ENCODE measurements at places on chromosomes 5 and 9.

- DNase-seq, result no peak
Measured at GRCh38 chr5:175902026-175902425, 30.6 kb downstream of the CPLX2 start.

DNA sequence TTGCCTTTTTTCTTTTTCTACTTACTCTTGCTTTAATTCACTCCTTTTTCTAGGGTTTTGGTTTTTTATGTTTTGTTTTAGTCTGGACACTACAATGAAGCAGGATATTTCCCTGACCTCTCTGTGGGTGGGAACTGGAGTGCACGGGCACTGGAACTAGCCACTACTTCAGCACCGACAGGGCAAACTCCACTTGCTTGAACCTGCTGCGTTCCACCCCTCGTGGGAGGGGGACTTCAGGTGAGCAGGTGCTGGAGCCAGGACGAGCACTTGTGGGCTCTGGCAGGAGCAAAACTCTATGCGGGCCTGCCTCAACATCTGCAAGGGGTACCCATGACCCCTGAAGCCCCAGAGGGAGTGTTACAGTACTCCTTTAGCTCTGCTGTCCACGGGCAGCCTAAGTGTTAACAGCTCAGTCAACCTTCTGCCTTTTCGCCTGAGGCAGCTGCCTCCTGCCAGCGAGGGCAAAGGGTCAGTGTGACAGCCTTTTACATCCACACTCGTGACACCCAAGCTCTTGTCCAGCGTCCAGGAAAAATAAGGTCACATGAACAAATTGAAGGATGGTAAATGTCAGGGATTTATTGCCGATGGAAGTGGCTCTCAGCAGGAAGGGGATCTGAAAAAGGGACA is 144.1 kb upstream of the NFIL3 start:
- DNase-seq, result no peak

DNA sequence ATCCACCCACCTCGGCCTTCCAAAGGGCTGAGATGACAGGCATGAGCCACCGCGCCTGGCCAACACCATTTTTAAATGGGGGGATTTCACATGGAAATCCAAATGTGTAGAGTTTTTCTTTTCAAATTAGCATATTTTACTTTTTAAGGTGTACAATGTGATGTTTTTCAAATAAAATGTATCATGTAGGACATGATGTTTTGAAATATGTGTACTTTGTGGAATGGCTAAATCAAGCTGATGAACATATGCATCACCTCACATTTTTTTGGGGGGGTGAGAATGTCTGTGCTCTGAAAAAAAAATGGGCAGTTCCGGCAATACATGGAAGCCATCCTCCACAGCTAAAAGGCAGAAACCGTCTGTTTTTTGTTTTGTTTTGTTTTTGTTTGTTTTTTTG is 3.4 kb upstream of the FAF2 start:
- no peak for DNase-seq

GRCh38 chr5:179494774-179495526 is 55.4 kb upstream of the RUFY1 start:
- DNase-seq, result peak; percentile 2

DNA sequence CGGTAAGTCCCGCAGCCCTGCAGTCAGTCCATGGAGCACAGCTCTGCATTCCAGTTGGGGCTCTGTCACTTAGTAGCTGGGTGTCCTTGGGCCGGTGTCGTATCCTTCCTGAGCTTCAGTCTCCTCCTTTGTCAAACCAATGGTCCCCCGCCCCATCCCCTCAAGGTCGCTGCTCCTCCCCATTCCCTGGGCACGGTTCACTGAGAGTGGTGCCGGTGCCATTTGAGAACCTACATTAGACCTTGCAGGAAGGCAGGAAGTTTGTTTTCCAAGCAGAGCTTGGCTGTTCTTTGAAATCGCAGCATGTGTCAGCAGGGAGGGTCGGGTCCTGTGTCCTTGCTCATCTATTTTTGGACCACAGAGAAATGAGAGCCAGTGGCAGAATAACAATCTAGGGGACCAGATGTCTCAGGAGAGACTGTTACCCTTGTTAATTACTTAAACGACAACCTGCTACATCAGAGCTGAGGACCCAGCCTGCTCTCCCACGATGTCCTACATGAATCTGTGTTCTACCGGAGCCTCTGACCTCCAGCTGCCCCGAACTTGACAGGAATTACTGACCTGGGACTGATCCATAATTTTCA is 21.7 kb upstream of the BARHL1 start:
- no peak for DNase-seq

DNA sequence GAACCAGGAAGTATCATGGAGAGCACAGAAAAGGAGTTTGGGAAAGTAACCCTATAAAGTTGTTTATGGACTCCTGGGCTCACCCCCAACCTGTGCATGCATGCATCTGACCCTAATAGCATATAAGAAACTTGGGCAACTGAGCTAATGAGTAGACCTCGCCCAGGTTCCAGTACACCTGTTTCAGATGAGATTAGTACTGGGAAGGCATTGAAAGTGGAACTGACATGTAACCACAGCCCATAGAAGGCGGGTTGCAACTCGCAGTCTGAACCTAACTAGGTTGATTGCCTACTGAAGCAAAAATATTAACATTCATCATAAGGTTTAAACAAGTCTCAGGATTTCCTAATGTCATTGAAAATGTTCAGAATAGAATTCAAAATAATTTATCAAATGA is 87.0 kb downstream of the WNK2 start:
- DNase-seq, result no peak

GRCh38 chr5:81450940-81451339 is 57.0 kb upstream of the ACOT12 start:
- DNase-seq, result no peak

DNA sequence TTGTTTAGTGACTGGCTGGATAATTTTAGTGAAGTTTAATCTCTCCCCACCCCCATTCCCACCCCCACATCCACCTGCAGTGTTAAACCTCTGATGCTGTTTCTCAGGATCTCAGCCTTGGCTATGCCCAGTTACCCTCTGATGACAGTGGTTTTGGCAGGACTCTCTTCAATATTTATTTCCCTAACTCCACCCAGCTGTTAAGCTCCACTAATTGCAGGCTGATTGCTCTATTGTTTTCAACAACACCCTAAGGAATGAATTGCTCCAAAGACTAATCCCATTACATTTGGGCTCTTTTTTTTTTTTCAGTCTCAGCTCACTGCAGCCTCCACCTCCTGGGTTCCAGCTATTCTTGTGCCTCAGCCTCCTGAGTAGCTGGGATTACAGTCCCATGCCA is 46.3 kb downstream of the PHAX start:
- no peak for DNase-seq

- DNase-seq, result no peak
Measured at GRCh38 chr5:170860415-170860814, 1.4 kb upstream of the RANBP17 start.

DNA sequence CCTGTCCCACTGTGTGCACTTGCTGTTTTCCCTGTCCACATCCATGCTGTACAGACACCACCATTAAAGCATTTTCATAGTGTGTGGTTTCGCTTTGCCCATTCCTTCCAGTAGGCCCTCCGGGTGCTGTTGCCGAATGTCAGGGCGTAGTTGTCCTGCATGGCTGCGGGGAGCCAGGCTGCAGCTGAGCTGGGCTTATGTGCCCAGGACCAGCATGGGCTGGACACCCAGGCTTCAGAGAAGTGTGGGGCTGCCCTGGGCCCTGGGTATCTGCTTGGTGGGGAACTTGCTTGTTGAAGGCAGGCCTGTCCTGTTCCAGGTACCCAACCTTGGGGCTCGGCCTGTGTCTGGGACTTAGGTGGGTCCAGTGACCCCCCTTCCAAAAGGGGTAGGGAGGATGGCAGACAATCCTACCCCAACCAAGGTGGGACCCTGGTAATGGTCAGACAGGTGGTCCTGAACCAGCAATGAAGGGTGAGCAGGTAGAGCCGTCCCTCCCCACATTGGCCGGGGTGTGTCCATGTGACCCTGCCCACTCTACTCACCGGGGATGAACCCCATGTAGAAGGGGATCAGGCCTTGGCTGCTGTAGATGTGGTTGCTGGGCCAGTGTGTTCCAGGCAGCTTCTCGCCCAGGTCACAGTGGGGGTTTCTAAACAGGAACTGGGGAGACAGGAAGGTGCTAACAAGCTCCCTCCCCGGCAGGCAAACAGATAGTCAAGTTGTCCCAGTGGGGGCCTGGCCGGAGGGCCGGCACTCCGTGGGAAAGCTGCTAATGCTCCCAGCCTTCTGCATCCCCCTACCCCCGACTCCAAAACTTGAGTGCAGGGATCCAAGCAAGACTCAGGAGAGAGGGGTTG is 2.8 kb downstream of the TUBB4B start:
- no peak for DNase-seq

- DNase-seq, result peak; percentile 71
Measured at GRCh38 chr9:122125509-122126330, 32.6 kb upstream of the TTLL11 start.

DNA sequence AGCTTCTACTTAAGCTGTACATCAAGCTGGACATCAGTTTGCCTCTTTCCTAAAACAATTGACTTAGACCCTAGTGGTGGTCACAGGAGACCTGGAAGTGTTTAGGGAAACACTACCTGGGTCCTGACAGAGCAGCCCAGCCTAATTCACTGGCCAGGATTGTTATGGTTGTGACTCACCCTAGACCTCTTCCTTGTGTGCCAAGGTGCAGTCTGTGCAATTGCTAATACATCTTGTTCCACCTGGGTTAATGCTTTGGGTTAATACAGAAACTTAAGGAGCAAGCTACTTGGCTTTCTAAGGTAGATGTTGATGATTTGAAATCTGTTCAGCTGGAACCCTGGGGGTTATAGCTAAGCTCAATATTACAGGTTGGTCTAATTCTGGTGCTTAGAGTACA is 48.7 kb upstream of the SLC46A2 start:
- DNase-seq, result no peak

- DNase-seq, result no peak
Measured at GRCh38 chr5:322942-323879, 1.7 kb downstream of the AHRR start.

DNA sequence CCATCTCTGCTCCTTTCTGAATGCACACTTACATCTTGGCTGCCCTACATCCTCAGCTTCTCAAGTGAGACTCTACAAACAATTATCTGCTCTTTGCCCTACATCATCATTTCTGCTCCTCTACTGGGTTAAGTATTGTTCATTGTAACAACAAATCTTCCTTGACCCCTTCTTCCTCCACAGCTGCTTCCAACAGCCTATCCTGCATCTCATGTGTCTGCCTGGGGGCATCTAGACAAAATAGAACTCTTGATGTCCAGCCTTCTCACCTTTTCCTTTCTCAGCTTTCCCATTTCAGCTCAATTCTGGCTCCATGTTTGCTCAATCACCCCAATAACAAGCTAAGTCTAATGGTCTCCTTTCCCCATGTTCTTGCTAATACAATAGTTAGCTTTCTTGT is 509.8 kb downstream of the DIRAS2 start:
- DNase-seq, result no peak

DNA sequence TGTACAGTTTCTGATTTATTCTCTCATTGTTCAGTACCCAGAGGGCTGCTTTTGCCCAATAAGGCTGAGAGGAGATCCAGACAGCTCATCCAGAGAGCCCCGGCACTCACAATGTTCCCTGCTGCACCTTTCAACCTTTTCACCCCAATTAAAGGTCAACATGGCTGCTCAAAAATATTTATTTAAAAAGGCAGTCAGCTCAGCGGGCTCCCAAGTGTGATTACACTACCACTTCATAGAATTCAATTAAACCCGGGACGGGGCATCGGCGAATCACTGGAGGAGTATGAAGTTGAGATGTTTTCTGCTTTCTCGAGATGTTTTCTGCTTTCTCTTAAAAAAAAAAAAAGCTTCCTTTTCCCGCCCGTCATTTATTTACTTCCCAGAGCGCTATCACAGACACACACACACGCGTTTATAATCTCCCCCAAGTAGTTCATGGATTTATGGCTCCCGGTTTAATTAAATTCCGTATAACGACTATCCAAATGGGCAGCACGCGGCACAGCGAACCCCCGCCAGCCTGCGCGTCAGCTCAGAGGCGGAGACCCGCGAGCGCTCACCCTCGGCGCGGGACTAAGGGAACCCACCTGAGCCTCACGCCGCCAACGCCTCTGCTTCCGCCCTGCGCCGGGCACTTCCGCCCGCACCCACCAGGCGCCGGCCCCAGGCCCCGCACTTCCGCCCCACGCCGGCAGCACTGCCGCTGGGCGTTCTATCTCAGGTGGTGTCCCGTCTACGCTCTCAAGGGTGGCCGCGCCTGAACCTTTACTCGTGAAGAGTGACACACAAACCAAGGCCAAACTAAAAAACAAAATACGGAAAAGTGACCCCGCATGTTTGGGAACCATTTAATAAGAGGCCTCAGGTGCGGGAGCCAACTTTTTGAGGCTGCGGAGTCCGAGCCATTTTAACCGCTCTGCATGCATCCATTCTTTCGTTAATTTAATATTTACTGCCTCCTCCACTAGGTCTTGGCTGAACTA is at the start of gene C5orf63:
Gene C5orf63, minus strand, starts transcription at position 642 of the 986 bp plus-strand sequence. CDS start 14,507 bp downstream, outside the sequence.
- peak; percentile 87 for DNase-seq

DNA sequence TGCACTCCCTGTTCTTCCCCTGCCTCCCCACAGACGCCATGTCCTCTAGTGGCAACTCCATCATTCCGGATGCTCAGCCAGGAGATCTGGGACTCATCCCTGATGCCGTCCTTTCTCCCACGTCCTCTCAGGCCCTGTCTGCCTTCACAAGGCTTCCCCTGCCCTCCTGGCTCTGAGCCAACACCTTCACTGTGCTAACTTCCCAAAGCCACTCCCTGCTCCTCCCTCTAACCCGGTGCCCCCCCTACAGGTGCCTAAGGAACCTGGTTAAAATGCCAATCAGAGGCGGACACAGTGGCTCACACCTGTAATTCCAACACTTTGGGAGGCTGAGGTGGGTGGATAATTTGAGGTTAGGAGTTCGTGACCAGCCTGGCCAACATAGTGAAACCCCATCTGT is 67.6 kb downstream of the LMX1B start:
- no peak for DNase-seq

- no peak for DNase-seq
Measured at GRCh38 chr5:103035701-103036100, 84.2 kb downstream of the GIN1 start.

GRCh38 chr9:134294153-134295071 is 31.8 kb upstream of the RXRA start:
- peak; percentile 60 for DNase-seq

DNA sequence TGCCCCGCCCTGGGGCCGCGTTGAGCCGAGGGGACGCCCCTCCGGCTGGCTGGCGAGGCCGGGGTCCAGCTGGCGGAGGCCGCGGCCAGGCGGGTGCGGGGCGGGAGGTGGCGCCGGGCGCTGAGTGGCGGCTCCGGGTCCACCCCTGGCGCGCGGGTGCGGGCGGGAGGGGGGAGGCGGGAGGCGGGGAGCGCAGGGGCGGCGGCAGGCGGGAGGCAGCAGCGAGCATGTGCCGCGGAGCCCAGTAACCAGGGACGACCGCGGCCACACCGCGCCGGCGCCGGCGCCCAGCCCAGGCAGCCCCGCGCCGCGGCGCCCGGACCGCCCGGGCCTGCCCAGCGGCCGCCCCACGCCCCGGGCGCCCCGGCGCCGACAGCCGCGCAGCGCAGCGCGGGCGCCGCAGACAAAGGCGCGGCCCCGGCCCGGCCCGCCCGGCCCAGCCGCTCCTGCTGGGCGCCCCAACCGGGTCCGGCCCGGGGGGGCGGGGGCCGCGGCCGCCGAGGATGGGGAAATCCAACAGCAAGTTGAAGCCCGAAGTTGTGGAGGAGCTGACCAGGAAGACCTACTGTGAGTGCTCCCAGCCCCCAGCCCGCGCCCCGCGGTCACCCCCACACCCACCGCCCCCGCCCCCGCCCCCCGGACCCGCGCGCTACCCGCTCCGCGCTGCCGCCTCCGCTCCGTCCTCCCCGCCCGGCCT is at the start of gene NCS1:
Gene NCS1, plus strand, starts transcription at position 244 of the 697 bp plus-strand sequence. Its CDS starts 260 bp downstream, at position 504.
- peak; percentile 85 for DNase-seq

Measured in aorta (tissue), 5 donors.